Vein endothelial cell (primary cell): ENCODE measurements at places on chromosomes 5 and 9. TPM values are rescaled to one million over a fixed set of nuclear protein-coding genes. Genes with fewer than 3 reads are reported as not detected.

The LCN15 gene
- total RNA-seq = not detected in 2 replicates

The PCDHGA1 gene
- total RNA-seq = 0.65 and 0.67 TPM in 2 replicates

The GFPT2 gene
- 0.86 and 0.98 TPM in 2 replicates for total RNA-seq

The MARCOL gene
- not detected in 2 replicates for total RNA-seq

The RASGRF2 gene
- 12.7 and 18.7 TPM in 2 replicates for total RNA-seq

The TMEFF1 gene
- 8.8 and 10.7 TPM in 2 replicates for total RNA-seq

The FOXD4 gene
- under 0.01 and 0.19 TPM in 2 replicates for total RNA-seq

The KCNIP1 gene
- 0.19 and 0.98 TPM in 2 replicates for total RNA-seq

The PDLIM4 gene
- total RNA-seq = 47.4 and 56.8 TPM in 2 replicates

The UGT3A2 gene
- total RNA-seq = not detected in 2 replicates
